ENCODE measurements at places on chromosomes 6 and 20.

DNA sequence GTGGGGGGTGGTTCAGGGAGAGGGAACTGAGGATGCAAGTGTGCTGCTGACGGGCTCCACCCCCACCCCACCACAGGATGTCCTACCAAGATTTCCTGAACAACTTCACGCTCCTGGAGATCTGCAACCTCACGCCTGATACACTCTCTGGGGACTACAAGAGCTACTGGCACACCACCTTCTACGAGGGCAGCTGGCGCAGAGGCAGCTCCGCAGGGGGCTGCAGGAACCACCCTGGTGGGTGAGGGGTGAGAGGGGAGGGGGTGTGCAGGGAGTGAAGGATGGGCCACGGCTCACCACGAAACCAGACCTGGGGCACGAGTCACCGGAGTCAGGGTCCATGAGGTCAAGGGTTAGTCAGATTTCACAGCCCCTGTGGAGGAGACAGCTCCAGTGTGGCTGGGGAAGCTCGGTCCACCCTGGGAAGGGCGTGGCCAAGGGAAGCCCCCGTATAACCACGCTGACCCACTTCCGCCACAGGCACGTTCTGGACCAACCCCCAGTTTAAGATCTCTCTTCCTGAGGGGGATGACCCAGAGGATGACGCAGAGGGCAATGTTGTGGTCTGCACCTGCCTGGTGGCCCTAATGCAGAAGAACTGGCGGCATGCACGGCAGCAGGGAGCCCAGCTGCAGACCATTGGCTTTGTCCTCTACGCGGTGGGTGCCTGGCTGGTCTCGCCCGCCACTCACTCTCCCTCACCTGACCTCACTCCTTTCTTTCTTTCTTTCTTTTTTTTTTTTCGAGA, 18.3 kb downstream of the CAPN11 start:
- peak; percentile 53 for DNase-seq

- DNase-seq: no peak
Observed at GRCh38 chr20:4260102-4260501, 244.7 kb upstream of the RNF24 start.

DNA sequence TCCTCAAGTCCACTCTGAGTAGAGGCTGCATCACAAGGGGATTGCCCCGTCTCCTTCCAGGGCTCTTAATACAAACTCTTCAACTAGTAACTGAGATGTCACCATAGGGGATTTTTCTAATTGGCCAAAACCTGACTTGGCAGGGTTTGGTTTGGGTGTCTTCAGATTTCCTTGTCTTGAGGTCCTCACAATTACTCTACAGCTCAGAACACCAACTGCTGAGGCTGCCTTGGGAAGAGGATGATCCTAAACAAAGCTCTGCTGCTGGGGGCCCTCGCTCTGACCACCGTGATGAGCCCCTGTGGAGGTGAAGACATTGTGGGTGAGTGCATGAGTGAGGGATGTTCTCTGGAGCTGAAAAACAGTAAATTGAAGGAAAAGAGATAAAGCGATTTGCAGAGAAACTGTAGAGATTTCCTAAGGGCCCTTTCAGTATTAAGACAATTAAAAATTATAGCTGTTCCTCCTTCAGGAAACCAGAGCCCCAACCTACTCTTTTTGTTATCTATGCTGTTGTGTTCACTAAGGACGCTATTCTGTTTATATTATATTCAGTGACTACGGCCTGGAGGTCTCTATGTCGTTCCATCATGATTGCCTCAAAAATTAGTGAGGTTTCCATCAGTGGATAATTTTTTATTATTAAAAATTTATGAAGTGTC, at the start of gene HLA-DQA1:
Gene HLA-DQA1, plus strand, starts transcription at position 188 of the 662 bp plus-strand sequence. Its CDS starts 53 bp downstream, at position 241.
- DNase-seq: no peak

- DNase-seq: peak; percentile 38
Observed at GRCh38 chr6:4568138-4568537, 208.1 kb upstream of the CDYL start.
